ENCODE measurements at places on chromosomes 2 and 18.

GRCh38 chr2:106140913-106141312 is 53.2 kb downstream of the UXS1 start:
- no peak for DNase-seq

DNA sequence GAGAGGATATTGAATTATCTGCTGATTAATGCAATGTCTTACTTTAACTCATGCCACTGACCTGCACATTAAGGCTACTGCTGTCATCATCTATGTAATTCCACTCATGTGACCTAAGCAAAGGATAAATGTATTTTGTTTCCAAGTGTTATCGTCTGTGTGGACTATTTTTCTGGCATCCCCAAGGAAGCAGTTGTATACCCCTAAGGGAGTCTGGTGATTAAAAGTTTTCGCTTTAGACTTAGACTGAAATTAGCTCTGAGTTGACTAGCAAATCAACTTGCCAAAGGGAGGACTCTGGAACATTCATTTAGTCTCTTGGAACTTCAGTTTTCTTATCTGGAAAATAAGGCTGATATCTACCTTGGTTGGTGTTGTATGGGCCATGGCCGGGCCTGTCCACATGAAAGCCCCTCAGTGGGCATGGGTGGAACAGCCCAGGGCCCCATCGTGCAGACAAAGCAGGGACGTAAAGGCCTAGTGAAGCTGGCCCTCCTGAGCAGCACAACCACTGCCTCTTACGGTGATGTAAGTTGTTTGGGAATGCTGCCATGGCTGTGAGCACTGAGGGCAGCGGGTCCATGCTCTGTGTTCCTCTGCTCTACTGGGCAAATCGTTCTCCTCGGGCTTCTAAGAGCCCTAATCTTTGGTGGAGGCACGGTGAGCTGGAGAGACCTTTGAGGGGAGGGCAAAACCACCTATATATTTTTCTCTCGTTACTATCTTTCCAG is 144.4 kb upstream of the RNF152 start:
- DNase-seq: no peak

GRCh38 chr2:85259879-85260278 is 67.9 kb downstream of the TGOLN2 start:
- no peak for DNase-seq

GRCh38 chr2:208142240-208142924 is 3.6 kb downstream of the CRYGB start:
- DNase-seq: no peak

DNA sequence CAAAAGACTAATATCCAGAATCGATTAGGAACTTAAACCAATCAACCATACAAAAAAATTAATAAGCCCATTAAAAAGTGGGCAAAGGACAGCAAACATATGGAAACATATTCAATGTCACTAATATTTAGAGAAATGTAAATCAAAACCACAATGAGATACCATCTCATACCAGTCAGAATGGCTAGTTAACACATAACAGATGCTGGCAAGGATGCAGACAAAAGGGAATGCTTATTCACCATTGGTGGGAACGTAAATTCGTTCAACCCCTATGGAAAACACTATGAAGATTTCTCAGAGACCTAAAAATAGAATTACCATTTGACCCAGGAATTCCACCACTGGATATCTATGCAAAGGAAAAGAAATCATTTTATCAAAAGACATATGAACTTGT is 468.2 kb upstream of the ST6GAL2 start:
- no peak for DNase-seq

DNA sequence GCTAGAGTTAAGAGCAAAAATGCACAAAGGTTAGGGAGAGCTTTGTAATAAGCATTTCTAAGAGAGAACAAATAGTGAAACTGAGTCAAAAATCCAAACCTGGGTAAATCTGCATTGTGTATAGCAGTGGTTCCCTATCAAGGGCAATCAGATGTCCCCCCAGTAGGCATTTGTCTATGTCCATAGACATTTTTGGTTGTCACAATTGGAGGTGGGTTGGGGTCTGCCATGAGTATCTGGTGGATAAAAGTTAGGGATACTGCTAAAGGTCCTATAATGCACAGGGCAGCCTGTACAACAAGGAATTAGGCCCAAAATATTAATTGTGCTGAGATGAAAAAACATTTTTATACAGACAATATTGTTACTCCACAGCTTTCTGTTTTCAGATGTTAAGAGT is 21.0 kb downstream of the NOP58 start:
- DNase-seq: no peak

DNA sequence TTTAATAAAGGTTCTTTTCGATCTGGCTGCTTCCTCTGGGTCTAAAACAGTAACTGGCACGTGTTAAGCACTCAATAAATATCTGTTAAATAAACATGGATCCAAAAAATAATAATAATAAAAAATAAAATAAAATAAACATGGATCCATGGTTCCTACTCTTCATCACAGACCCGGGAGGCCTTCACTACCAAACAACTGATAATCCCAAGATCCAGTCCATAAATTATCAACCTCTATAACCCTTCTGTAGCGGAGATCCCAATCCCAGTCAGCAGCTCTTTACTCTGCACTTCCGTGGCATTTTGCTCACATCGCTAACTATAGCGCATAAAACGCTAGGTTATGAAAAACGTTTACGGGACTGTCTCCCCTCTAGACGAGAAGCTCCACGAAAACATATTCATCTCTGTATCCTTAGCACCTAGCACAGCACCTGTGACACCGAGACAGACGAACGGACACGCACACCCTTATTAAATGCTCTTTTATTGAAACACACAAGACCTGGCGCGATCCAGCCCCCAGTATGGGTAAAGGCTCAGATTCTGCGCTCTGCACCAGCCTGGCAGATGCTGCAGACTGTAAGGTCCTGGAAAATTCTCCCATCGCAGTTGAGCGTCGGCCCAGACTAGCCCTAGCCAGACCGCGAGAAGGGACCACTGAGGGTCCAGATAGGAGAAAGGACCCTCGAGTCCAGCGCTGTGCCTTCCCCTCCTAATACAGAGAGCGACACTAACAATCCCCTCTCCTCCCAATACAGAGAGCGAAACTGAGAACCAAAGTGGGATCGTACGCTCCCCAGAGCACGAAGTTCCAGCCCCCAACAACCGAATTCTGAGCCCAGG is 770 bp downstream of the NBAS start:
- no peak for DNase-seq

GRCh38 chr2:172182624-172183023 is 79.9 kb upstream of the DLX2 start:
- no peak for DNase-seq
